MG63 (cell line): ENCODE measurements at places on chromosomes 1 and 21.
A peak's percentile ranks its signal among the peaks of the same experiment; 100 is the strongest.

GRCh38 chr1:179881642-179882252 is 338 bp upstream of the TOR1AIP1 start:
- peak; percentile 94 for DNase-seq

GRCh38 chr1:32464191-32464715 is 619 bp upstream of the ZBTB8B start:
- no peak for DNase-seq

DNA sequence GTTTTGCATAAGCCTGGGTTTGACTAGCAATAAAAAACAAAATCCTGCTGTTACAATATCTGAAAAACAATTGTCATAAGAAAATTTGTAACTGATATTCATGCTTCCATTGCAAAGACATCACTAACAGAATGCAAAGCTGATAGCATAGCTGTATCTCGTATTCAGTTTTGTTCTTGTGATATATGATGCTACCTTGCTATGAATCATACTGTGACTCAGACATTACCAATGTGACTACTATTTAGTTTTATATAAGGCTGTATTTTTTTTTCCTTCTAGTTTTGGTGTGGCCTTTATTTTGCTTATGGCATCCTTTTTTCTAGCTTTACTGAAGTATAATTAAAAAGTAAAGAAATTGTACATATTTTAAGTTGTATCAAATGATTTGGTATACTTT is 1381.8 kb downstream of the MRPL39 start:
- DNase-seq, result no peak

GRCh38 chr1:53913352-53914033 is 19.5 kb downstream of the DIO1 start:
- DNase-seq, result no peak

DNA sequence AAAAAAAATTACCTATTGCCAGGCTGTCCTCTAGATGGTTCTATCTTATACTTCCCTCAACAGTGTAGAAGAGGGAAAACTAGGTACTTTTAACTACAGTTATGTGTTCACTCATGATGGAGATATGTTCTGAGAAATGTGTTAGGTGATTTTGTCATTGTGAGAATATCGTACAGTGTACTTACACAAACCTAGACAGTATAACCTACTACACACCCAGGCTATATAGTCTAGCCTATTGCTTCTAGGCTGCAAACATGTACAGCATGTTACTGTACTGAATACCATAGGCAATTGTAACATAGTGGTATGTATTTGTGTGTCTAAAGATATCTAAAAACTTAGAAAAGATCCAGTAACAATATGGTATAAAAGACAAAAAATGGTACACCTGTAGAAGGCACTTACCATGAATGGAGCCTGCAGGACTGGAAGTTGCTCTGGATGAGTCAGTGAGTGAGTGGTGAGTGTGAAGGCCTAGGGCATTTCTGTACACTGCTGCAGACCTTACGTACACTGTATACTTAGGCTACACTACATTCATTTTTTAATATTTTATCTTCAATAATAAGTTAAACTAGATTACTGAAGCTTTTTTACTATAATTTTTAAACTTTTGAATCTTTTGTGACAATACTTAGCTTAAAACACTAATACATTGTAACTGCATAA is 13.2 kb downstream of the MGST3 start:
- DNase-seq, result no peak

- DNase-seq, result no peak
Observed at GRCh38 chr1:25178917-25179561, 53.3 kb downstream of the SYF2 start.

GRCh38 chr1:162571696-162572095 is 10.2 kb downstream of the UAP1 start:
- DNase-seq, result no peak

DNA sequence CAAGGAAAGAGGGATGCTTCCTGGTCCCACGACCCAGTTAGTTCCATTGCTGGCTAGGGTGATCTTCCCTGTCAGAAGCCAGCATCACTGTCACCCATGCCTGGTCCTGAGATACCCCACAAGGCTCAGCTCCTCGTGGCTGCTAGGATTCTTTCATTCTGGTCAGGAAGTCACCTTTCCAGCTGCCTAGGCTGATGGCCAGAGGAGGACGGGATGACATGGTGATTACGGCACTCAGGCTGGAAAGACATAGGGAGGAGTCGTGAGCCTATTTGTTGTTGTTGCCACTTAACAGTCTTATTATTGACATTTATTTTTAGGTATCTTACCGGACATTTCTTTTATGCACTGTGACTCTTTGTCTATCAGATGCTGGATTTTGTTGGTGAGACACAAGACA is 20.0 kb upstream of the MAPKAPK2 start:
- DNase-seq, result no peak

- DNase-seq, result no peak
Observed at GRCh38 chr1:23732363-23733224, 10.7 kb upstream of the ELOA start.

GRCh38 chr1:172567720-172568119 is 34.8 kb downstream of the SUCO start:
- DNase-seq, result no peak

GRCh38 chr1:228272331-228272791 is 64.5 kb downstream of the OBSCN start:
- DNase-seq, result no peak

GRCh38 chr1:231478811-231479210 is 49.7 kb upstream of the TSNAX start:
- DNase-seq, result no peak

DNA sequence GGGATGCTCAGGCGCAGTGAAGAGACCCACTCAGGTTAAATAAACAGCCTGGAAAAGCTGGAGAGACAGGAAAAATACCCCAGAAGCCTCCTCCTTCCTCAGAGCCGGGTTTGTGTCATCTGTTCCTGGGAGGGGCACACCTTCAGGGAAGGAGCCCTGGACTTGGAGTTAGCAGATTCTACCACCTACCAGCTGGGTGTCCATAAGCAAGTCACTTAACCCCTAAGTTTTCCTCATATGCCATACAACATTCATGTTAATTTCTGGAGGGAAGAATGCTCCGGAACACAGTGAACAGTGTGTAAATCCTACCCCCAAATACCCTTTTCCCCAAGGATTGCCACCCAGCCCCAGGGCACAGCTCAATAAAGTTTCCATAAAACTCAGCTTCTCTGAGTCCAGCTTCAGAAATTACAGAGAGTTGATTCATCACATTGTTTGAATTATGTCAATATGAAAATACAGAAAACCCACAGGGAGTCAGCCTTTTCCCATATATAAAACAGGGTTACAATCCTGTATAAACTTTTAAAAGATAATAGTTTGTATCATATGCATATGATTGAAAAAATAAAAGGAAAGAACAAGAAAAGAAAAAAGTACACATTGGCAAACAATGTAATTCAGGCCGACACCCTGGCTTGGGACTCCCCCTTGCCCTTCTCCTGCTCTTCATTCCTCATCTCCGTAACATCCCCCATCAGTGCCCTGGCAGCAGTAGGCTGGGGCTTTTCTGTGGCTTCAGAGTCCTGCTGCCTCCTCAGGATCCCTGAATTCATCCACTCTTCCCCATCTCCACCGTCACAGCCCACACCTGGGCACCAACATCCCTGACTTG is 291.8 kb upstream of the USP24 start:
- peak; percentile 47 for DNase-seq

GRCh38 chr1:68322837-68323687 is 90.7 kb upstream of the WLS start:
- DNase-seq, result peak; percentile 80

GRCh38 chr1:154199563-154199879 is 6.6 kb downstream of the CFAP141 start:
- DNase-seq, result no peak

DNA sequence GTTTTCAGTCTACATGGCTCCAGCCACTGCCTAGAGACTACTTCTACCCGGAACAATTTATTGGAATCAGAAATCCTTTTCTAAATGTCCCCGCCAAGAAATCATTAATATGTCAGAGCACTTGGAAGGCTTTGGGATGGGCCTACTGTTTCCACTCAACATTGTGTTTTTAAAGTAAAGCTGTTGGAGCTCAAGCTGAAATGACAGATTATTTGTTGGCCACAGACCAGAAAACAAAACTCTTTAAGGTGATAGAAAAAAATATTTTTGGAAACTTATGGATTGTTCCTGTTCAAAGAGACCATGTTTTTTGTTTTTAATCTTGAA is 496 bp downstream of the VPS45 start:
- DNase-seq, result no peak

DNA sequence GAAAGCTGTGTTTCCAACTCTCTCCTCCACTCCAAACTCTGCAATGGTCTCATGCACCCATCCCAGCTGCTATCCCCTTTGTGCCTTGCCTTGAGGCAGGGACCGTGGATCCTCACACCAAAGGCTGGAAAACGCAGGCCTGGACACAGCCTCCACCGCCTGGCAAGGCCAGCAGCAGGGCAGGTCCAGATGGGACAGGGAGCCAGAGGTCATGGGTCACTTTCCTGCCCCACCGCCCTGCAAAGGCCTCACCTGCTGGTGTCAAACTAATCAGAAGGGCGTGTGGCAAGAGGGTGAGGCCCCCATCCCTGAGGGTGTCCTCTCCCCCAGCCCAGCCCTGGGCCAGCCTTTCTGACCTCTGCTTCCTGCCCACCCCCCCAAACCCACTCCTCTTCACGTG is 106.3 kb downstream of the PAX7 start:
- no peak for DNase-seq

DNA sequence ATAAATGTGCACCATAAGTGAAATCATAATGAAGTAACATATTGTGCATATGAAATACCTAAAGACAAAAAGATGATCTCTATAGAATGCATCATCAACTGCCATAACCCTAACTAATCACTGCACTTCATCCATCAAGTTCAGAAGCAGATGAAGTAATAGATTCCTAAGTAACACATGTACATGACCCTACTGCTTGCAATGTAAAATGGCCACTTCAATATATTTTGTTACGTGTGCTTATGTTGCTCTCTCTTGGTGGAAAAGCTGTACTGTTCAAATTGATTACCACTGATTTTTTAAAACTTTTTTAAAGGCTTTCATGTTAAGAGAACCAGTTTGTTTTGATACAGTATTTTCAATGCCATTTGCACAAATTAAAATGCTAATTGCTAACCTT is 141.8 kb downstream of the TTLL7 start:
- DNase-seq, result no peak

DNA sequence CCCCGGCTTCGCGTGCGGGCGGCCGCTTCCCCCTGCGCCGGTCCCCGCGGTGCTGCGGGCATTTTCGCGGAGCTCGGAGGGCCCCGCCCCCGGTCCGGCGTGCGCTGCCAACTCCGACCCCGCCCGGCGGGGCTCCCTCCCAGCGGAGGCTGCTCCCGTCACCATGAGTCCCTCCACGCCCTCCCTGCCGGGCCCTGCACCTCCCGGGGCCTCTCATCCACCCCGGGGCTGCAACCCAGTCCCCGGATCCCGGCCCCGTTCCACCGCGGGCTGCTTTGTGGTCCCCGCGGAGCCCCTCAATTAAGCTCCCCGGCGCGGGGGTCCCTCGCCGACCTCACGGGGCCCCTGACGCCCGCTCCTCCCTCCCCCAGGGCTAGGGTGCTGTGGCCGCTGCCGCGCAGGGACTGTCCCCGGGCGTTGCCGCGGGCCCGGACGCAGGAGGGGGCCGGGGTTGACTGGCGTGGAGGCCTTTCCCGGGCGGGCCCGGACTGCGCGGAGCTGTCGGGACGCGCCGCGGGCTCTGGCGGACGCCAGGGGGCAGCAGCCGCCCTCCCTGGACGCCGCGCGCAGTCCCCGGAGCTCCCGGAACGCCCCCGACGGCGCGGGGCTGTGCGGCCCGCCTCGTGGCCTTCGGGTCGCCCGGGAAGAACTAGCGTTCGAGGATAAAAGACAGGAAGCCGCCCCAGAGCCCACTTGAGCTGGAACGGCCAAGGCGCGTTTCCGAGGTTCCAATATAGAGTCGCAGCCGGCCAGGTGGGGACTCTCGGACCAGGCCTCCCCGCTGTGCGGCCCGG is 159.2 kb downstream of the RUNX1 start:
- DNase-seq, result peak; percentile 90

- no peak for DNase-seq
Observed at GRCh38 chr1:49052102-49052501, 275.4 kb upstream of the BEND5 start.

DNA sequence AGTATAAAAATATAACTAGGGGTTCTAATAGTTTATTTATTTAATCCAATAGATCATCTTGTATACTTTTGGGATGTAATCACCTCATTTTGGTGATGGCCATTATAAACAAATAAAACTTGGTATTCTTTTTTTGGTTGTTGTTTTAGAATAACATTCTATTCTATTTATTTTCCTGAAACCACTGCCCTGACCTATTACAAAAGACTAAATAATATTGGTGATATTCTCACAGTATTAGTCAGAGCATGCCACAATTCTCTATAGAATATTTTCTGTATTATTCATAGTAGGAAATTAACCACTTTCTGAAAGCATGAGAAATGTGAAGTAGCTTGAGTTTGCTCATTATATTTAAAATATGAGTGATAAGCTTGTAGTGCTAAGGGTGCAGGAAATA is 54.1 kb upstream of the LRRC7 start:
- DNase-seq, result no peak

DNA sequence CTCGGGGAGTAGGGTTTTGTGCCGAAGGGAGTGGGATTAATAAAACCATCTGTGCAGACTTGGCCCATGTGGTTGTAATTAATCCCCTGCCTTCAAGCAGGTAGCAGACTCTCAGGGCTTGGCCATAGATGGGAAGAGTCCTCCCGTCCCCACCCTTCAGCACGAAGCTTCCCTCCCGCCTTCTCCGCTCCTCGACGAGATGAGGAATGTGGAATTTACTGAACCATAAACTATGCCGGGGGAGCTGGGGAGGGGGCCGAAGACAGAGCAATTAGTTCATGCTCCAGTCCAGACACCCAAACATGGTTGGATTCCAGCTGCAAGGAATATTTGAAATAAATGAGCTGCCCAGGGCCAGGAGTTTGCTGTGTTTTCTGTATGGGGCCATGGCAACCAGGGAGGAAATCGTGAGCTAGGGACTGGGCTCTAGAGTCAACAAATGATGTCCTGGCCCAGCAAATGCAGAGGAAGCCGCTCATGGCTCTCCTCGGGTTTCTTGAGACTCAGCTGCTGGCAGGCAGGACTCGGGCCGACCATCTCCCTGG is 78.8 kb downstream of the SPSB1 start:
- no peak for DNase-seq

GRCh38 chr1:232066521-232066920 is 439.9 kb downstream of the DISC1 start:
- peak; percentile 3 for DNase-seq

DNA sequence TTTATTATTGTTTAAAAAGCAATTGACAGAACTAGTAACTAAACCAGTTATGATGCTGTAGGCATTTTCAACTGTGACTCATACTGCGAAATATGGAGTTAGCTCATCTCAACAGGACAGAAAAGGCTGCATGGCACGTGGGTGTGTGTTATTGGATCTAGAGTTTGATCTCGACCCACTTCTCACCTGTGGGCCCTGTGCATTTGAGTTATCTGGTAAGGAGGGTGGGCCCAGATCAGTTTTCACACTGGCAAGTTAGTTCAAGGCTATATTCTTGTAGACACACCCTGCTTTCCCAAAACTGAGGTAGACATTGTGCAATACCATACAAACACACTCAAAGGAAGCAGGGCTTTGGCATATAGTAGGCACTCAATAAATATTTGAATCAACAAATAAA is 71.3 kb upstream of the PRDX6 start:
- peak; percentile 65 for DNase-seq

DNA sequence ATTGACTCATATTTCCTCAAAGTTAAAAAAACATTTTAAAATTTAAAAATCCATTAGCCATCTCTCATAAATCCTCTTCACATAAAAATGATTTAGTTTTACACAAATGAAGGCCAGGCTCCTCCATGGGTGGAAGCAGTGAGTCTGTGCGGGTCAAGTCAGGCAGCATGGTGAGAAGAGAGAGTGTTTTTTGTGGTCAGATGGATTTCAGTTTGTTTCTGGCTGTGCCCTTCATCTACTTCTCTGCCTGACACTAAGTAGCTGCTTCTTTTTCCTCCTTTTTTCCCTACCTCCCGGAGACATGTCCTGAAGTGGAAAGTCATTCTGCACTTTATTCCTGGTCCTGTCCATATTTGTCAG is 10.3 kb downstream of the PLA2G4A start:
- peak; percentile 6 for DNase-seq
